NCI-H1092 treated with DMSO at 0.1 percent for 48 hours (cell line): ENCODE measurements at places on chromosomes 3 and 15.

DNA sequence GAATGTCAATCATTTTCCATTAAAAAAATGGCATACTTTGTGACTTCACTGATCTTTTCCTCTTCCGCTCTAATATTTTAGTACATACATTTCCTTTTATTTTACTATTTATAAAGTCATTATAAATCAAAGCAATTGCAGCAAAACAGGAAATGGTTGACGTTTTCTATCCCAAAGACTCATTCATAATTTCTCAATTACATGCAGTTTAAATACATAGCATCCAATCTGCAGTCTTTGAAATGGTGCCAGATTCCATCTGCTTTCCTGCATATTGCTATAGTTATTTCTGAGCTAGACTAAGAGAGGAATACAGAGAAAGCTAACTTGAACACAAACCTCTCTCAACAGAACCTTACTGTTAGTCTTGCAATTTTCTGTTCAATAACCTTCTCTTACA is 179.8 kb downstream of the ZPLD1 start:
- no peak for DNase-seq

DNA sequence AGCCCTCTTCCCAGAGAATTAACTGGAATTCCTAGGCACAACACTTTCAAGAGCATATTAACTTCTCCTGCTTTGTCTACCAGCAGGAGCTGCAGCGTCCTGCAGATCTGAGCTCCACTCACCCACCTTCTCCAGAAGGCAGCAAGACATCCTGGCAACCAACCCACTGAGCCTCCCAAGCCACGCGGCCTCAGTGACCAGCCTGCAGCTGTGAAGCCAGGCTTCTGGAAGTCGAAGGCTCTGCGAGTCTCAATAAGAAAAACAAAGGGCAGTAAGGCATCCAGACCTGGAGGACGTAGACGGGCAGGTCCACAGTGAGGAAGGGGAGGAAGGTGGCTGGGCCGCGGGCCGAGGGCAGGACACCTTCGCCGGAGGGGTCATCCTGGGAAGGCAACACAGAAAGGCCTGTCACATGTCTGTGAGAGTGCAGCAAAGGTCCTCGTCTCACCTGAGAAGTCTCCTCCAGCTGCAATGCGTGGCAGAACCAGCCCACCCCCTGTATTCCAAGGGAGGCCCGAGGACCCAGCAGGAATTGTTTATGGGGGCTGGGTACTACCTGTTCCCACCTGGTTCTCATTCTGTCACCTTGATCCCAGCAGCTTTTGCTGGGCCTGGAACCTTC is 36.2 kb downstream of the ZXDC start:
- DNase-seq = no peak

GRCh38 chr3:161082063-161082462 is 23.1 kb downstream of the B3GALNT1 start:
- no peak for DNase-seq

- no peak for DNase-seq
Observed at GRCh38 chr15:39052323-39052705, 487.7 kb upstream of the RASGRP1 start.

DNA sequence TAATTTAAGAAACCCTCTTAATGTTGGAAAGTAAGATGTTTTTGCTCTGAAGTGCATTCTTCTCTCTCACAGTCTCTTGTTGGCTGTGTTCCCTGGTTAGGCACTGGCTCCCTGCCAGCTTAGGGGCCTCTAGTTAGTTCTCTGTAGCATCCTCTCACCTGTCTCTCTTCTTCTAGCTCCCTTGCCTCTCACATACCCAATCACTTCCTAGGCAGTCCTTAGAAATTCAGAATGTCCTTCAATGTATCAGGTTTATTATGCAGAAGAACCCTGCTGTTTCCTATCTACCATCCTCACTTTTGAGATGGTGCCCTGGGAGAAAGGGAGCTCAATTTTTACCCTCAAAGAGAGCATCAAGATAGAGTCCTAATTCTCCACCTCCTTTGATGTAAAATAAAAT is 36.2 kb upstream of the CPNE4 start:
- DNase-seq = no peak

DNA sequence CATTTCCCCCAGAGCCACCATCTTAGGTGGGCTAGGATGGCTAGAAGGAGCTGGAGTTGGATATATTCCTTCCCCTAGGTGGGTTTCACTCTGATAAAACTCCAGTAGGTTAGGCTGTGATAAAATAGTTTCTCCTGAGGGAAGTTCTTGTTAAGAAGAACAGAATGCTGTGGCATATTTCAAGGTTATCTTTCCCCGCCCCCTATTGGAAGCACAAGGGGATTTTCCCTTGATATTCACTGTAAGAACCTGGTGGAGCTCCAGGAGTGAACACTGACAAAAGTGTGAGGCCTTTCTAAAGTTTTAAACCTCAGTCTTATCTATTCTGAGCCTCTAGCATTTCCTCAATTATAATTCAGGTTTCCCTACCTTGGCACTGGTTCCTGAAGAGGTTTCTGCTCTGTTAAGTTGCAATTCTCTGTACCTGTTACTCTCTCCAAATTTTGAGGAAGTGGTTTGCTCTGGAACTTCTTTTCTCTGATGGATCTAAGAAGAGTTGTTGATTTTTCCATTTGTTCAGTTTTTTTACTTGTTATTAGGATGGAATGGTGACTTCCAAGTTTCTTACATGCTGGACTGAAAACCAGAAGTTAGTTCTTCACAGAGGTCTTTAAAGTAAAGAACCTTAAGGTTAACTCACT is 113.5 kb downstream of the GMPS start:
- DNase-seq = no peak
